ENCODE measurements at places on chromosomes 5 and 9.
A peak's percentile ranks its signal among the peaks of the same experiment; 100 is the strongest.

GRCh38 chr5:143682929-143683386 lies 129.0 kb upstream of the HMHB1 start:
- DNase-seq, result no peak

GRCh38 chr9:98806394-98807035 lies 955 bp upstream of the GALNT12 start:
- no peak for DNase-seq

DNA sequence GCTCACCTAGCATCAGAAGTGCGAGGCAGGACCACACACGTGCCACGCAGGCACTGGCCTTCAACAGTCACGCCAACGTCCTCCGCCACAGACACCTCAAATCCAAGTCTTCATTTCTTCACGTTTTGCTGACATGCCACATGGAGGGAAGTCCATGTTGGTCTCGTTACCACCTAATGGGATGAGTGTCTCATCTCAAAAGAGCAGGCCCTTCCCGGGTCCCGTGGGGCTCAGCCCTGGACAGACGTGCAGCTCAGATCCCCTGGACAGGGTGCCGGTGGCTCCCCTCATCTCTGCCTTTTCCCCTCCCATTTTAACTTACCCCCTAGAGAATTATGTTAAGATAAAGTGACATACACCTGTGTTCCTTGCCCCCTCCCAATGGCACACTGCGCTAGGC lies 76.8 kb downstream of the MRPL36 start:
- no peak for DNase-seq

GRCh38 chr5:168430296-168430695 lies 56.0 kb upstream of the RARS1 start:
- DNase-seq, result no peak

GRCh38 chr5:88502179-88503040 lies 233.8 kb upstream of the TMEM161B start:
- DNase-seq, result no peak

DNA sequence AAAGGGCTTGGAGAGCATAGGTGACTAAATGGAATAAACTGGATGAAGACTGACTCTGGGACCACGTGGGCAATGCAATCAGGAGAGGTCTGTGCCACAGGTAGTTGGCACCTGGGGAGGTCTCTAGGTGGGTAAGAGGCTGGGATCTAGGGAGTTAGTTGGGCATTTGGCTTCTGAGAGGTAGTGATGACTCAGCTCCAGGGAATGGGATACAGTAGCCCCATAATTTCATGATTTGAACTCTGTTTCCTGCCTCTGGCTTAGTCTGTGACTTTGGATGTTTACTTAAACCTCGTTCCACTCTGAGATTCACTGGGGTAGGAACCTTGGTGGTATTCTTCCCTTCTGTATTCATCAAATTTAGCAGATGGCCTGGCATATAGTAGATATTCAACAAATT lies 240.8 kb downstream of the KIF4B start:
- DNase-seq, result no peak

DNA sequence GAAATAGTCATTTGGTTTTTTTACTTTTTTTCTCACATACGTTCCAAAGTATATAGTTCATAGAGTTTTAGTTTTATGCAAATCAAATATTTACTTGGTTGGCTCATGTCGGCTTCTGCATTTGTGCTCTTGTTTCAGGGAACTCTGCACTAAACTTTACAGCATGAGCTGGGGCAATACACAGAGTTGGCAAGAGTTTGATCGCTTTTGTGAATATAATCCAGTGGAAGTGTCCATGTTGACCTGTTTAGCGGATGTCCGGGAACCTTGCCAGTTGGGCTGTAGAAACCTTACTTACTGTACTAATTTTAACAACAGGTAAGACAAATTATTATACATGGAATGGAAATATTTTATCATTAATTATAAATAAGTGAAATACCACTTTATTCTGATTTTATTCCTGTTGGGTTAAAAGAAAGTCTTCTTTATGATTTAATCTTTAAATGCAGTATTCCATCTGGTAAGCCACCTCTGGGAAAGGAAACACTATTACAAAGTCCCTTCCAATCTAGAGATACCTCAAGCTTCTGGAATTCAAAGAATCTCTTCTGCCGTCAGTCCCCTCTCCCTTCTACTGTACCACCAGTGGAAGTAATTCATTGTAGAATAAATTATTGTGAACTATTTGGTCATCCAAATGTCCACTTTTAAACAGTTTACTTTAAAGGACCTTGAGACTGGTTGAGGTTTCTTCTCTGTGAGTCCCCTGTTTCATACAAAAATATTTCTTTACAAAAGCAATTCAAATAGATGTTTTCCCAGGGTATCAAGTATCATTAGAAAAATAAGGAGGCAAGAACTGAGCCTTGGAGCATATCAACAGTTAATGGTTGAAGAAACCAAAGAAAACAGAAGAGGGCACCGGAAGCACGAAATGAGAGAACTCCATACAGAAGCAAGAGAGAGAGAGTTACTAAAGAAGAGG lies 45.2 kb upstream of the GLIPR2 start:
- no peak for DNase-seq

DNA sequence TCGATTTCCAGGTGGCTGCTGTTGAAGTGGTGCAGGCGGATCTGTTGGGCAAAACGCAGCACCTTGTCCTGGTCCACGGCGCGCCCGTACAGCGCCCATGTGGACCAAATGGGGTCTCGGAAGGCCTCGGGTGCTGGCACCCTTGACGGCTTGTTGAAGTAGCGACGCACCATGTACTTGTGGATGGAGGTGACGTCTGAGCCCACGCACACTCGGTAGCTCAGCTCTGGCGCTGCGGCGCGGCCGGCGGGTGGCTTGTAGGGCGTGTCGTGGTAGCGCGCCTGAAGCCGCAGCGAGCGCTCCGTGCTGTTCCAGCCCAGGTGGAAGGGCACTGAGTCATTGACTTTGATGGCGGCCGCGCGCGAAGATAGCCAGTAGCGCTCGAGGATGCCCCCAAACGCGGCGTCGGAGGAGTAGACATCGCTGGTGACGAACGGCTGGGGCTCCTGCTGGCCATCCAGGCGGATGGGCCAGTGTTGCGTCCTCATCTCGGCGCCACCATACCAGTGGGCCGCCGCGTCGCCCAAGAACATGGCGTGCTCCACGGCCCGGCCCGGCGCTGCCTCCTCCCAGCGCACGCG lies 4.7 kb downstream of the MYORG start:
- DNase-seq, result no peak

DNA sequence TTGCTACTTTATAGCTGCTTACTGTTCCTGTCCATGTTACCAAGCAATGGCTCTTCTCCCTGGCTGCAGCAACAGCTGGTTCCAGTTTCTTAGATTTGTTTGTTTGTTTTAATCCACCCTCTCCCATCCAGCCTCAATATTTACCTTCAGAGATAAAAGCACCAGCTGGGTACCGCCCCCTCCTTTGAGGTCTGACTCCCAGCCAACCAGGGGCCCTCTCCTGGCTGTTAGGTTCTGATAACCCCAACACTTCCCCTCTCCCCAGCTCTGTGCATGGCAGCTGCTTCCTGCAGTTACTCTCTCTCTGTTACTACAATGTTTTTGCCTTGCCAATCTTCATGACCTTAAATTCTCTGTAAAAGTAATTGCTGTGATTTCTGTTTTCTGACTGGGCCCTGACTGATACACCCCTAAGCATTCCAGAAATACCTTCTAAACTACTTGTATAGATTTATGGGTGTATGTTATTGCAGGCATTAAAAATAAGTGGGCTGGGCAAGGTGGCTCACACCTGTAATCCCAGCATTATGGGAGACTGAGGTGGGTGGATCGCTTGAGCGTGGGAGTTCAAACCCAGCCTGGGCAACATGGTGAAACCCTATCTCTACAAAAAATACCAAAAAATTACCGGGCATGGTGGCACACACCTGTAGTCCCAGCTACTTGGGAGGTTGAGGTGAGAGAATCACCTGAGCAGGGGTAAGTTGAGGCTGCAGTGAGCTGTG lies 2.6 kb upstream of the GCNT1 start:
- peak; percentile 96 for DNase-seq

DNA sequence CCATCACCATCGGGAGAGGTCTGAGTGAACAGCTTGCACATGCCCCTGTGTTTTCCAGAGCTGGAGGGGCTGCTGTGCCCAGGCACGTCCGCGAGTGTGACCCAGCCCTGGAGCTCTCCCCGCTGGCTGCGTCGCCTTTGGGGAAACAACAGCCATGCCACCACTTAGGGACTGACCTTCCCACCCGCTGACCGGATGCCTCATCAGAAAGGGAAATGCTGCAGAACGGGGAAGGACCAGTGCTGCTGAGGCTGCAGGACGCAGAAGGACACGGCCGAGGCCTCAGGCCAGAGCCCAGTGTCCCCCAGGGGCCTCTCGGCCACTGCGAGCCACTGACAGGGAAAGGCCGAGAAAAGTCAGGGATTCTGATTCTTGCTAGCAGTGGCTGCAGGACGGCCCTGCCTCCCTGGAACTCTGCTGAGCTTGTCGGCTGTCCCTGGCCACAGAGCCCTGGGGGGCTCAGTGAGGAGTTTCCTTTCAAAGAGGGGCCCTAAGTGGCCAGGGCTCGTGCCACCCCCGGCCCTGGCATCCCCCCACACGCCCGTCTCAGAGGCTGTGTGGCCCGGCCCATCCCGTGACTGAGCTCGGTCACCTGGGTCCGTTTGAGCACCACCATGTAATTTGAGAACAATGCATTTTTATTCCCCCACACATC lies 130.8 kb downstream of the ZNF354C start:
- DNase-seq, result no peak

GRCh38 chr9:136190656-136191055 lies 14.3 kb downstream of the LHX3 start:
- no peak for DNase-seq
